ENCODE measurements at places on chromosomes 3 and 15.
A peak's percentile ranks its signal among the peaks of the same experiment; 100 is the strongest.

DNA sequence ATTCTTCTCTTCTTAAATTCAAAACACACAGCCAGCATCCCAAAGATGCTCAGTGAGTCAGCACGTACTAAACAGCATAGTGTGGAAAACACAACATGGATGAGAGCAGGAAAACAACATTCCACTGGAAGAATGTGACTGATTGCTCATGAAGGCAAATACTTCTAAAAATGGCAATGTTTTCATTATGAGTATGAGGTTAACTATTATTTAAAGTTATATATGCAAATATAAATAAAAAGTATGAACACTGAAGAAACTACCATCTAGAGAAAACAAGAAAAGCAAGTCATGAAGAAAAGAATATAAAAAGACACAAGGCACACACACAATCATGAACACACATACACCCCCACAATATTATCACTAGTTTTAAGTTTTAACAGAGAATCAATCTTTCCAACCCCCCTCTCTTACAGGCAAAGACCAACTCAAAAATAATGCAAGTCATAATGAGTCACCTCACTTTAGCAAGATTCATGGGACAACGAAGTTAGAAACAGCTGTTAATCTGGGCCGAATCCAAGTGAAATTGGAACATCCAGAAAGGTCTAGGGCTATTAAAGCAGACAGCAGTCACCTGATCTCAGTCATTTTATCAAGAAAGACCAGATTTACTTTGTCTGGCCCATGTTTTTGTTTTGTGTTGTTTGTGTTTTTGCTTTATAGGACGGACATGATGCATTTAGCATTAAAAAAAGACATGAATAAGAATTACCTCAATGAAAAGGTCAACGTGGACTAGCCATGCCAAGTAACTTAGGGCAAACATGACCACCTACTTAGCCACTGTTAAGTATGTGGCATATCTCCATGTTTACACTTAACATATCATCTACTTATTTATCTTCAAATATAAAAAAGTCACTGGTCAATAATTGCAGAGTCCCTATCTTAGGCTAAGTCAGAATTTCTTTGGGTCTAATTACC lies 18.1 kb downstream of the GBE1 start:
- DNase-seq: no peak

- DNase-seq: peak; percentile 33
Measured at GRCh38 chr3:184261854-184262763, 756 bp upstream of the CAMK2N2 start.

GRCh38 chr3:71022551-71023335 lies 560.8 kb downstream of the FOXP1 start:
- no peak for DNase-seq

DNA sequence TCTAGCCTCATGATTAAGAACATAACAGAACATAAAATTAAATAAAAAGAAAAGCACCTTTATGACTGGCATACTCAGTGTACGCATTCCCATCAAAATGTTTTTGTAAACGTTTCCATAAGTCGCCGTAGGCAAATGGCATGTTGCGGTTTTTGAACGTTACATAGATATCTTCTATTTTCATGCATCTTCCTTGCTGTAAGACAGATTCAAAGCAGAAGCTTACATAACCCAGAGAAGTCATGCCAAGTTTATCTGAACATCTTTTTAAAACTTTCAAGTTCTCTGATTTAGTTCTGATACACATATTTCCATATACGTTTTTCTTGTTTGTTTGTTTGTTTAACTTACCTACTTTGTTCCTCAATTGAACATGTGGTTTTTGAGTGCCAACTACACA lies 388.6 kb downstream of the GABRG3 start:
- no peak for DNase-seq

GRCh38 chr3:188558343-188559071 lies 404.6 kb downstream of the LPP start:
- no peak for DNase-seq

DNA sequence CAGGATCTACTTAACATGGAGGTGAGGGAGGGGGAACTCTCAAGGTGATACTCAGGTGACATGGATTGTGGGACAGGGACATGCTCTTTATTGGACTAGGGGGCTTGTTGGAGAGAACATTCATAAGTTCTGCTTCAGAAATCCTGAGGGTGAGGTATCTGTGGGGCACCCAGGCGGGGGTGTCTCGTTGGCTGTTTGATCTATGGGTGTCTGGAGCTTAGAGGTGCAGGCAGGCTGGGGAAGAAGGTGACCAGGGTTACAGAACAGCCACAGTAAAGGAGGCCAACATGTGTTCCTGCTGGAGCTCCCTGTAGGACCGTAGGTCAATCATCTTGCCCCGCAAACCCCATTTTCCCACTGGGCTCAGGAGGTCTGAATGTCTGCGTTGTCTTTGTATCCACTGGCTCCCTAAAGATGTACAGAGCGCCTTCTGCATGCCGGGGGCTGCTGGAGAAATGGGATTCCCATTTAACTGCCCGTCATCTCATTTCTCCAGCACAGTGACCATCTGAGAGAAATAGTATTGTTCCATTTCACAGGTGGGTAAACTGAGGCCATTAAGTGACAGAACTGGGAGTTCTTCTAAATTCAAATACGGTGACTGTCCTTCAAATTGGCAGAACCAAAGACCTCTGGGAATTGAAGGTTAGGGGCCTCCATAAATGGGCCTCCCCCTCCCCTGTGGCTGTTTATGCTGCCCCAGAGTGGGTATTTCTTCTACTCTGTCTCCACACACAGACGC lies 40.3 kb upstream of the TSEN2 start:
- DNase-seq: no peak

GRCh38 chr3:48018841-48019240 lies 2.6 kb upstream of the MAP4 start:
- no peak for DNase-seq

DNA sequence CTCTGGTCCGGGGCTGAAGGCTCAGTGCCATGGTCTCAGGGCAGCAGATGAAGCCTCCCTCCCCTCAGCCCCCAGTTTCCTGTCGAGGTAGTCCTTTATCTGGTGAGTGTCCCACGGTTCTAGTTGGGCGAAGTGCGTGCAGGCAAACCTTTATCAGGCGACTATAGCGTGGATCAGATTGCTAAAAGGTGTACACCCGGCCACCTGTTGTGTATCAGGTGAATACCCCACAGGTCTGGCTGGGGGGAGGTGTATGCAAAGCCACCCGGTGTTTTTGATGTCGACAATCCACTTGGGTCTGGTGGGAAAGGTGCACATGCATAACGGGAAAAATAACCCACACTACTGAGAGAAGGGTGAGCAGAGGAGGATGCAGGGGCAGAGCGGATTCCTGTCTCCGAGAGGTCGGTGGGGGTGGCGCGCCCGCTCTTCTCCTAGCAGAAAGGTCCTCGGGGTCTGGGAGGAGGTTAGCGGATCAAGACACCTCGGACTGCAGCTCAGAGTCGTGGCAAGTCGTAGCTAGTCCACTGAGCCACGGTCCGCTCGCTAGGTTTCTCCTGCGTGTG lies 507 bp downstream of the SLC12A6 start:
- DNase-seq: no peak

- DNase-seq: no peak
Measured at GRCh38 chr3:18241837-18242236, 183.3 kb downstream of the SATB1 start.

DNA sequence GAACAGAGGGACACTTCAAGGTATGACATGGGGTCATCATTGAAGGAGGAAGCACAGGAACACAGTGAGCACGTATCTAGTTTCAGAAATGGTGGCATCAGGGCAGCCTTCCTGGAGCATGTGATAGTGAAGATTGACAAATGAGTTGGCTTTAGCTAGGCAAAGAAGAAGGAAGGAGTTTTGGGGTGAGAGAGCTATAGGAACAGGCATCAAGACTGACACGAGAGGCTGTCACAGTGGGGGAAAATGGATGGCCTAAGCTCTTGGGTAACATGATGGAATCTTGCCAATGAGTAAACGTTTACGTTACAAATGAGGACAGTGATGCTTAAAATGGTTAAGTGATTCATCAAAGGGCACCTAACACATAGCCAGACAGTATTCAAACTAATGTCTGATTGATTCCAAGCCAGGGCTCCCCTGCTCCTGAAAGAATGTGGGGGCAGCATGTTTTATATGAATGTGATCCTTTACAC lies 23.1 kb upstream of the GPR171 start:
- no peak for DNase-seq

GRCh38 chr15:36156879-36157427 lies 422.5 kb upstream of the CDIN1 start:
- no peak for DNase-seq
